ENCODE measurements at places on chromosomes 5 and 9.

DNA sequence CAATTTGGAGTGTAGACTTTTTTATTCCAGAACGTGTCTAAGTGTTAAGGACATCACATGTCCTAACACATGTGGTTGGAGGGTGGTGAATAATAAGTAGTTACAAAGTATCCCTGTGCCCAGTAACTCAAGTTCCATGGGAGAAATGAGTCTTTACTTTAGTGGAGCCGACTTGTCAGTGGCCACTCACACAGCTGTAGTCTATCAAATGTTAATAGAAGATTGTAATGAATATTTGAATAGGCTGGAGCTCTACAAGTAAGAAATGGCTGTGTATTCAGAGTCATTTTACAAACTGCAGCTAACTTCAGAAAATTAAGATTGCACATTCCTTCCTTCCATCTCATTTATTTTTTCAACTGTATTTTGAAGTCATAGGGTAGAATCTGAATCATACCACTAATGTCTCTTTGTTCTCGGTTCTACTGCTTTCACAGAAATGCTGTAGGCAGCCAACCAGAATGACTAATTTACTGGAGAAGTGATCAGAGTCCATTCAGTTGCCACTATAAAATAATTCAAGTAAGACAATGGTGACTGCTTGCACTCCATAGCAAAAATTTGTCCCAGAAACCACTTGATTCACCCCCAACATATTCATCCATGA, 394.8 kb downstream of the NR2F1-AS1 start:
- no peak for DNase-seq

- no peak for DNase-seq
These were observed 723.1 kb upstream of the RIOK2 start for GRCh38 chr5:97906135-97906534.

DNA sequence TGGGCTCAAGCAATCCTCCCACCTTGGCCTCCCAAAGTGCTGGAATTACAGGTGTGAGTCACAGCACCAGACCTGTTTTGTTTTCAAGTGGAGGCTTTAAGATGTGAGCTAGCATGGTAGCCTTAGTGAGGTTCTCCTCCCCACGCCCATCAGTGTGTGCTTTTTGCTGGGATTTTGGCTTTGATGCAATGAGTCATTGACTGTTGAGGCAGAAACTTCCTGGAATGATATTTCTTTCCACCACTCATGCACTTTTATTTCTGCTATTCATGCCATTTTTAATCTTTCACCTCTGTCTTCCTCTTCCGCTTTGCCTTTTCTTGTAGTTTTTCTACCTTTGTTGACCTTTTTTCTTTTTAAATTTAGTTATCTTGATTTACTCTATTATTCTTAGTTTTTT, 4.2 kb upstream of the NFIL3 start:
- DNase-seq, result peak; percentile 64

DNA sequence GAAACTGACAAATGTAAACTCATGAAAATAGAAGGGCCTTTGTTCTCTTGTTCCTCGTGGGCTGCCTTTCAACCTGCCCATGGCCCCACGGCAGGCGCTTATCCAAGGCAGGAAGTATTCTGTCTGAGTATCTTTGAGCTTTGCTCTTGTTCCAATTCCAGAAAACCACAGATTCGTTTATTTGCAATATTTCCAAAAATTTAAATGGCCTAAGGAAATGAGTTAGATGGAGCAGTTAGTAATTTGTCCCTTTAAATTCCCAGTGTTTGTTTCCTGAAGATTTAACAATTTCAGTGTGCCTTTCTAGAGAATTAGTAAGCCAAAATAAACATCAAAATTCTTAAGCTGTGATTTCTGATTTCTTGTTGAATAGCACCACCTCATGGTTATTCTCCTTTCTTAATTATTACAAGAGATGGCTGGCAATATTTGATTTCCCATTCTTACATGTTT, 299.4 kb upstream of the RASA1 start:
- DNase-seq, result peak; percentile 46

DNA sequence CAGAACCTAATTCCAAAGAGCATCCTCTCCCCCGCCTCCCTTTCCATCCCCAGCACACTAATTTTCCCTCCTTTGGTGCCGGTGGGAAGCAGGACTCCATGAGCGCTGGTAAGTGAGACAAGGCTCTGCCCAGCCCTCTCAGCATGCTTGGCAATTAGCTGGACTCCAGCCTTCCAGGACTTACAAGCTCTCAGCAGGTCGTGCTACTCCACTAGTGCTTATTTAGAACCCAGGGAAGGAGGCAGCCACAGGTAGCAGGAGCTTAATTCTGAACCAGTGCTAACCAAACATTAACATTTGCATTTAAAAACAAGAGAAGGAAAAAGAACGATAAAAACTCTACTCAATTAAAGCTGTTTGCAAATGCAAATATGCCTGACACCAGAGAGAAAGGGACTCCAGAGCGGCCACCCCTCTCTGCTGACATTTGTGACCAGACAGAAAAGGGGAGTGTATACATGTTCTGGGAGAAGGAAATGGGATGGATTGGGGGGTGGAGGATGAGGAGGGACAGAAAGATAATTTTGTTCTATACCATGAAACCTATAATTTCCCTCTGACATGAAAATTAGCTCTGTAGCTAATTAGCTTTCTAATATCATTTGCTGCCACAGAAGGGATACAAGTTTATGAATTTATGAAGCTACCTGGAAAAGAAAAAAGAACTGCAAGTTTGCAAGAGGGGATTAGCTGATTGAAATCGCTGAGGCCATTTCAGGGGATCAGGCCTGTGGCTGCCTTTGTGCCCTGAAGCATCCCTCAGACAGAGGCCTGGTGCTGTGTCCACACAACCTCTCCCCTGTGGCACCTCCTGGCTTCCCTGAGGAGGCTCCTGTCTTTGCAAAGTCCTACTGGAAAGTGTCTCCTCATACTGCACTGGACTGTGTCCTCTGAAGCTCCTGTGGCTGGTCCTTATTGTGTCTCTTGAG, 266.3 kb downstream of the SEC61B start:
- no peak for DNase-seq

DNA sequence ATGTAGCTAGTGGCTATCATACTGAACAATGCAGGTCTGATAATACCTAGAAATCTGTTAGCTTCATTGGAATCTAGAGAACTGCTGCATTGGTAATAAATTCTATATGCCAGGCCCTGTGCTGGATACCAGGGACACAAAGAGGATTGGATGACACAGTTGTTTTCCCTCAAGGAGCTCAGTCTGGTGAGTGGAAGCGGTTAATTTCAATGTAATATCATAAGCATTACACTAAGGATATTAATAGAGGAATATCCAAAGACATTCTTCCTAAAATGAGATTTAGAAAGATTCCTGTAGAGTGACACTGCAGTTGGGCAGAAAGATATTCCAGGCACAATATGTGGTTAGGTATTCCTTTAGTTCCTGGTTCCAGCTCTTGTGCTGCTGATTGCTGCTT, 5.9 kb downstream of the CMYA5 start:
- DNase-seq, result no peak

DNA sequence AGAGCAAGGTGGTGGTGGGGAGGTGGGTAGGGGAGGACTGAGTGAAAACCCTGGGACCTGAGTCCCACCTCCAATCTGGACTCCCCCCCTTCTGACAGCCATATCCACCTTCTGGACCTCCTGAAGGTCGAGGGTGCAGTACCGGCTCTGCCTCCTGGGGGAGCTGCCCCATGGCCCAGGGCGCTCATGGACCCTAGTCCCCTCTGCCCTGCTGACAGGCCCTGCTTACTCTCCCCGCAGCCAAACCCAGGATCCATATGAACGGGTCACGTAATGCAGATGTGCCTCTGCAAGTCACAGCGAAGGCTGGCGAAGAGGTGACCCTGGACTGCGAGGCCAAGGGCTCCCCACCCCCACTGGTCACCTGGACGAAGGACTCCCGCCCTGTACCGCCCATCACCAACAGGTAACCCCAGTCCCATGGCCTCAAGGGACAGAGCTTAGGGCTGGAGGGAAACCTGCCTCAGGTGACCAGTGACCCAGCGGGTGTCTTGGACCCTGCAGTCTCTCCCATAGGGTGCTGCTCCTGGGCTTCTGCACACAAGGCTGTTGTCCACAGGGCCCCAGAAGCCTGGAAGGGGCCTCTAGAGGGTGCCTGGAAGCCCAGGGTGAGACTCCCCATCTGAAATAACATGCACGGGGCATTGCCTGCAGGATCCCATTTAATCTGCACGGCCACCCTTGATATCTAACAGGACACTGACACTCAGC, 61.7 kb downstream of the HMCN2 start:
- no peak for DNase-seq

- DNase-seq, result no peak
These were observed 210.1 kb downstream of the GOLPH3 start for GRCh38 chr5:31964007-31964360.

DNA sequence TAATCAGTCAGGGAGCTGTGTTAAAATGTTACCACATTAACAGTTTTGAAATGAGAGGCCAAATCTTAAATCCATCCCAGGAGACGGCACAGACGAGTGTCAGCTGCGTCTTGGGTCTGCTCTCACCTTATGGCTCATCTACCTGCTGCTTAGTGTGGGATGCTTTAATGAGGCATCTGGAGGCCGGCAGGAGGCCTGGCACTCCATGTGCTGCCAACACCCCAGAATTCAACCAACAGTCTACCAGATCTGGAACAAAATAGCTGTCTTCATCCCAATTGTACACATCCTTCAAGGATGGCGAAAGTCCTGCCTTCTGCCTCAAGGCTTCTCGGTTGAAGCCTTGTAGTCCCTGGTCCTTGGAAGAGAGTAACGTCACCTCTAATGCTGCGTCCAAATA, 12.0 kb downstream of the PRKACG start:
- no peak for DNase-seq

DNA sequence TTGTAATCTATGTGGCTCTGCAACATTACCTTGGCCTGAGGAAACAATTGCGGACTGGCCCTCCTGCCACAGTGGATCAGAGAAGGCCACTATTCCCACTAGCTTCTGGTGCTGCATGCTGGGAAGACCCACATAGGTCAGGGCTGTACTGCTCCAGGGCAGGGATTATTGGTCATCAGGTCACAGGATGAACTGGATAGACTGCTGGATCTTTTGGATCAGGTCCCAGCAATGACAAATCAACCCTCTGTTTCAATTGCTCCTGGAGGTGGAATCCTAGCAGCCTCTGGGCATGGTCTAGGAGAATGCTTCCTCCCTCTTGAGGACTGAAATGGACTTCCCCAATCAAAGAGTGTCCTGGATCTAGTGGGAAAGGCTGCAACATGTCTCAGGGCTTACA, 66.7 kb upstream of the PHF24 start:
- no peak for DNase-seq

DNA sequence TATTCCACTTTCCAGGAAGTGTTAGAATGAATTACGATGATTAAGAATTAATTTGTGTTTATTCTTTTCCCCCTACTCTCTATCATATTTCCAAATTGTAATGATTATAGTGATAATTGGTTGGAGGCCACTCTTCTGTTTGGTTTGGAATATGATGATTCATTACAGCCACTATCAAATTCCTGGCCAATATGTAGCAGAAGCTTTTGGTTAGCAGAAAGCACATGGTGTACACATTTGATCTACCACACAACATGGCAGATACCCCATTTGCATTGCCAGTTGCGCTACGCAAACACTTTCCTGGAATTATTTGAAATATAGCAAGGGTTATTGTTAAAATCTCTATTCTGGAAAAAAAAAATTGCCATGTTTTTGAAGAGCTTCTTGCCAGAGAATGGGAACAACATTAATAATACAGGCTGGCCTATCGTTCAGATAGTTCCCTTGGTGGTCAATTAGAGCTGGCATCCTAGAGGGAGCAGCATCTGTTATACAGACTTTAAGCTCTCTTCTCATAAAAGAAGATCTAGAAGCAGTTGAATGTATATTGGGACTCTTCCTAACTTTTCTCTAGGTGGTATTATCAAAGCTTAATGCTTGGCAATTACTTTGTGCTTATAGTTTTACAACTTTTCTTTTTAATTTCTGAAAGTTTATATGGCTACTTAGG, 455.0 kb upstream of the ACTBL2 start:
- DNase-seq, result no peak

- DNase-seq, result no peak
These were observed 64.5 kb upstream of the TGFBR1 start for GRCh38 chr9:99040251-99040900.

- no peak for DNase-seq
These were observed 150.4 kb downstream of the SPOCK1 start for GRCh38 chr5:137348759-137349158.

DNA sequence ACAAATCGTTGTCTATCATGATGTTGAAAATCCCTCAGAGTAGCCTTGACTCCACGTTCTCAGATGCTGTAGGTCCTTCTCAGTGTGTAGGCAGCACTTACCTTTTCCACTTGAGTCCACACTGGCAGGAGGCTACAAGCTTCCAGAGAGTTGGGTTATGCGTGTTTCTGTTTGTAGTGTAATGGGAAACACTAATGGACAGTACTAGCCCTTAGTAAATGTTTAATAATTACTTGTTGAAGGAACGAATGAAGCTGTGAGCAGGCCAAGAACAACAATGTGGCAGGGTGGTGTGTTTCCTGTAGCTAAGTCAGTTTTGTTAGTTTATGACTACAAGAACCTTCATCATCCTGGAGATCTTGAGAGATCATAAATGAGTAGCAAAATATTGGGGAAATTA, 83.5 kb downstream of the ARHGAP26 start:
- DNase-seq, result no peak

GRCh38 chr5:96067251-96067650, 105.6 kb upstream of the ELL2 start:
- DNase-seq, result no peak

- DNase-seq, result peak; percentile 49
These were observed 744 bp downstream of the OTULIN start for GRCh38 chr5:14665101-14665822.

GRCh38 chr5:59721741-59722140, 171.8 kb downstream of the PDE4D start:
- DNase-seq, result no peak

DNA sequence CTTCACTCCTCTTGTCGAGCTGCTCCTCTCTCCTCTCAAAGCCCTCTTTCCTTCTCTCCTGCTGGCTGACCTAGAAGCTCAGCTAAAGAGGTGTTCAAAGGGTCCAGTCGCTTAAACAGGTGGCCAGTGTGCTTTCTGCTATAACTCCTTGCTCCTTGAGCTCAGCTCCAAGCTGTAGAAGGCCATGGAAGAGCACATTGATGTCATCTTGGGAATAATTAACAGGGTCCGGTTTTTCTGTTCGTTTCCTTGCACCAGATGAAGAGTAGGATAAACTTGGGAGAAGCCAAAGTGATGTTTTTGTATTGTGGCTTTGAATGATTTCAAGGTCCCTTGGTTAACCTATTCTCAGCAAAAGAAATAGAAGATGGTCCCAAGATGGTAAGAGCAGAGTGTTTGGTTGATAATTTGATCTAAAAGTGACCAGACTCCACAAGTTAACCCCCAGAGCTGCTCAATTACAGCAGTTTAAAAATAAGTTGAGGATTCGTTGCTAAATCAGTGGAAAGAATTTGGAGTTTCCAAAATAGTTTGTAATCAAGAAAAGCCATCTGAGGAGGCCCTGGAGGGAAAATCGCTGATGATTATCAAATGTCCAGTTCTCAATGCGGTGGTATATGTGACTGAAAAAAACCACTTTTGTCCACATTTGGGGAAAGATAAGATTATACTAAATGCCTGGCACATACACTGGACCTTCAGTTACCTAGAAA, 148.1 kb downstream of the DOCK8 start:
- DNase-seq, result no peak

- DNase-seq, result no peak
These were observed 76.9 kb downstream of the IPO11 start for GRCh38 chr5:62489471-62489870.
